Inflammatory macrophage (primary cell): ENCODE measurements at places on chromosomes 13 and 19.

DNA sequence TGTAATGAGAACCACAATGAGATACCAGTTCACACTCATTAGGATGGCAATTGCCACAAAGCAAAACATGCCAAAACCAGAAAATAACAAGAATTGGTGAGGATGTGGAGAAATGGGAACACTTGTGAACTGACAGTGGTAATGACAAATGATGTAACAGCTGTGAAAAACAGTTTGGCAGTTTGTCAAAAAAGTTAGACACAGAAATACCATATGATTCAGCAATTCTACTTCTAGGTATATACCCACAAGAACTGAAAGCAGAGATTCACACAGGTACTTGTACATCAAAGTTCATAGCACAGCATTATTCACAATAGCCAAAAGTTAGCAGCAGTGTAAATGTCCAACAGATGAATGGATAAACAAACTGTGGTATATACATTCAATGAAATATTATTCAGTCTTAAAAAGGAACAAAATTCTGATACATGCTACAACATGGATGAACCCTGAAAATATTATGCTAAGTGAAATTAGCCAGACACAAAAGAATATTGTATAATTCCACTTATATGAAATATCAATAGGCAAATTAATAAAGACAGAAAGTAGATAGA is 96.5 kb downstream of the UGGT2 start:
- no peak for DNase-seq

GRCh38 chr13:47508527-47509228 is 492.4 kb downstream of the SUCLA2 start:
- no peak for DNase-seq

- DNase-seq = no peak
Observed at GRCh38 chr13:31072041-31072440, 89.7 kb downstream of the HSPH1 start.

GRCh38 chr19:31500197-31500830 is 151.1 kb upstream of the TSHZ3 start:
- DNase-seq = no peak

DNA sequence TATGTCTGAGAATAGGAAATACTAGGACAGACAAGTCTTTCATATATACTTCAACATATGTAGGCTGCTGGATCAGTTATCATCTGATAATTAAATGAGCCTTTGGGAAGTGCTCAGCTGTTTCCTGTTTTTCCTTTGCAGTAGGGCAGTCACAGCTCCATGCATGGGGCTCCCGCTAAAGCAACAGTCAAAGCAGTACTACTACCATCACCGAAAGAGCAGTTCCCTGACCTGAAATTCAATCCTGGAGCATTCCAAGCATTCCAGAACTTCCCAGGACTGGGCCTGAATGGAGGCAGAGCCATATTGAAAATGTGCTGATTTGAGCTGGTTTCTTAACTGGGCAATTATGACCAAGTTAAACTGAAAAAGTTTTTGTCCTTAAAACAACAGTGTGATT is 20.5 kb downstream of the MICU2 start:
- DNase-seq = no peak

DNA sequence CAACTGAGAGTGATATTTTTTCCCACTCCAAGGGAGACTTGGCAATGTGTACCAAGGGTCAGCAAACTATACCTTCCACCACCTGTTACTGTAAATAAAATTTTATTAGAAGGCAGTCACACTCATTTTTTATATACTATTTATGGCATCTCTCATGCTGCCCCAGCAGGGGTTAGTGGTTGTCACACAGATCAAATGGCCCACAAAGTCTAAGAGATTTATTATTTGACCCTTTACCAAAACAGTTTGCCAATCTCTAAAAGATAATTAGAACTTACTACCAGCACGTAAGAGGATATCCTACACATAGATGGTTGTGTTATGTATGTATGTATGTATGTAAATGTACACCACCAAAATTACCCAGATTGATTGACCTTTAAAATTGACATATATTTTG is 185.1 kb downstream of the PRR20E start:
- DNase-seq = no peak

DNA sequence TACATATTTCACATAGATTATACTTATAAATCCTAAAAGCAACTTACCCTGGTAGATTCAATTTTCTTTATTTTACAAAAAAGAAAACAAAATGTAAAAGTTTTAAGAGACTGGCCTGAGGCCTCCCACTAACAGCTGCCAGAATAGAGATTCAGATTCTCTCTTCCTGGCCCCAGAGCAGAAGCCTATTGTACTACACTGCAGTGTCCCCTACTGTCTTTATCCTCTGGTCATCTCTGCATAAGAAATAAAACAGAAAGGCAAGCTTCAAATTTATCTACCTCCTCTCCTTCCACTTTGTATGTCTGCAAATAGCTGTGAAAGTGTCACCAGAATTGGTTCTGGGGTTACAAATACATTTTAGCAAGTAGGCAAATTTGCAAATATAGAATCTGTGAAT is 1004.1 kb upstream of the PCDH9 start:
- DNase-seq = no peak

DNA sequence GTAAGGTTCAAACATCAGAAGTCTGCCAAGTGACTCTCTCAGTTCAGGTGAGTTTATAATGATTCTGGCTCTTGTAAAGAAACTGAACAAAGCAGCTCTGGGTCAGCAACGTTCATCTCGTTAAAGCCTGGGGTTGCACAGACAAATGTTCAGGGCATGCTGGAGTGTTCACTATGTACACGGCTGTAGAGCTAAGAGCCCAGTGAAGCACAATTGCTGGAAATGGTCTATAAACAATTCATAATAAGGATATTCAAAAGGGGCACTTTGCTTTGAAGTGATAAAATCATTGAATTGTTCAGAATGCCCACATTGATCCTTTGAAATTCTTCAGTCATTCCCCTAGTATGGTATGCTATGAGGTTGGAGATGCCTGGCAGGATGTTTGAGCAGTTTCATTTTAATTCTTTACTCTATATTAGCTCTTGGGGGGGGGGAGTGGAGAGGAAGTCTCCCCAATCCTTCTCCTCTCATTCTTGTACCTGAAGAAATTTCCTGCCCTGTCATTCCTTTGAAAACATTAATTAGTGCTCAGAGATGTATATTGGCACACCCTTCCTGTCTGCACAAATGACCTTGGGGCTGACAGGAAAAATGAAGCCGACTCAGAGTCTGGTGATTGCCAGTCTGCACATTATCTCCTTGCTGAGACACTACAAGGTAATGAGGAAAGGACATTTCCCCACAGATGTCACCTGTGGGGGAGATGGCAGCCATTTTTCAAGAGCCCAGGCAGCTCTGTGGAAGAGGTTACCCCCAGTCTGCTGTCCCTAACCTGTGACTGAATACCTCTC is 145.5 kb downstream of the DLEU7 start:
- DNase-seq = no peak

GRCh38 chr13:49606747-49607648 is 21.3 kb upstream of the ARL11 start:
- DNase-seq = peak; percentile 89

DNA sequence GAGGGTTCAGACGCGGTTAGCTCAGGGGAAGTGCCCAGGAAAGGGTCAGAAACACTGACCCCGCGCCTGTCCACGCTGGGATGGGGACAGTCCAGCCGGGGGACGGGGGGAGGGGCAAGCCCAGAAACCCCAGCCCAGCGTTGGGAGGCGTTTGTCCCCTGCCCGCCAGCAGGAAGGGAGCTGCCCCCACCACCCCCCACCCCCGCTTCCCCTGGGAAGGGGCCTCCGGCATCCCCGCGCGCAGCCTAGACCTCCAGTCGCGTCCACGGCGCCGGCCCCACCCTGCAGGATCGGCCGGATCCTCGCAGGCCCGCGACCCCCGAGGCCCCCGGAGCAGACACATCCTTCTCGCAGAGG is 277 bp downstream of the GIPC1 start:
- DNase-seq = no peak

DNA sequence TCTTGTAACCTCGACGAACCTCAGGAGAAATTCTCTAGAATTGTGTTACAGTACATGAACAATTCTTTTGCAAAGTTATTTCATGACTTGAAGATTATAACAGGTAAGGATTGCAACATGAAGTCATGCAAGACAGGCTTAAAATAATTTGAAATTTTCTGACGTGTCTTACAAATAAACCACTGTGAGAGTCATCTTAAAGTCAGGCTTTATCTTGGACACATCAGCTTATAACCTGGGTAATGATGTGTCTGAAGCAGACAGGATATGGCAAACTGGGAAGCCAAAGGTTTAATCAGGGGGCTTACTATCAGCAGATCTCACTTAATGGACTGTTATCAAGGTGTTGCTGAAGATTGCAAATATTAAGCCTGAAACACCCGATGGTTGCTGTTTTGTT is 407.8 kb downstream of the KLF5 start:
- DNase-seq = no peak

- peak; percentile 90 for DNase-seq
Observed at GRCh38 chr19:53553865-53554791, 16.2 kb downstream of the ZNF331 start.

- no peak for DNase-seq
Observed at GRCh38 chr13:55554741-55555140, 1586.0 kb upstream of the PRR20A start.

GRCh38 chr13:51585696-51586095 is 1.4 kb downstream of the WDFY2 start:
- peak; percentile 35 for DNase-seq

- DNase-seq = peak; percentile 97
Observed at GRCh38 chr13:99281811-99282263, 23.7 kb upstream of the GPR18 start.

DNA sequence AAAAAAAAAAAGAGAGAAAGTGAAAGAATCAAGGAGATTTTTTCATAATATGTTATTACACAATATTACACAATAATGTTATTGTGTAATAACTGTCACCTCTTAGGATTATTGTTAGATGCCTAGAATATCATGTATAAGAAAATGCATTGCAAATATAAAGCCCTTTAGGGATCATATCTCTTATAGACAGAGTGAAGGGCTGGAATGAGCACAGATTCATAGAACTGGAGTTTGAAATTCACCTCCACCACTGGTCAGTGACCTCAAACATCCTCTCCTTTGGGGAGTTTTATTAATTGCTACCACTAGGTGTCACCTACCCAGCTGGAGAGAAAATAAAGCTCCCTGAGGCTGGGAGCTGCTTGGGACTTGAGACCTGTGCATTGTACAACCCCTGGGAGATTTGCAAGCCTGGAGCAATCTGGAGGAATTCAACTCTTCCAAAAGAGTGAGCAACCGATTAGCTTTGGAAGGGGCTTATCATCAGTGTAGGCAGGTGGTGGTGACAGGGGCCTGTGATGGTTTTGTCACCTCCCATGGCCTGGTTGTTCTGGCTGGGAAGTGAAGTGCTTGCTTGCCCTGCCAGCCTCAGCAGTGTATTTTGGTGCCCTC is 30.3 kb upstream of the FRY start:
- DNase-seq = peak; percentile 78

GRCh38 chr19:7489609-7490044 is 792 bp upstream of the PEX11G start:
- no peak for DNase-seq

DNA sequence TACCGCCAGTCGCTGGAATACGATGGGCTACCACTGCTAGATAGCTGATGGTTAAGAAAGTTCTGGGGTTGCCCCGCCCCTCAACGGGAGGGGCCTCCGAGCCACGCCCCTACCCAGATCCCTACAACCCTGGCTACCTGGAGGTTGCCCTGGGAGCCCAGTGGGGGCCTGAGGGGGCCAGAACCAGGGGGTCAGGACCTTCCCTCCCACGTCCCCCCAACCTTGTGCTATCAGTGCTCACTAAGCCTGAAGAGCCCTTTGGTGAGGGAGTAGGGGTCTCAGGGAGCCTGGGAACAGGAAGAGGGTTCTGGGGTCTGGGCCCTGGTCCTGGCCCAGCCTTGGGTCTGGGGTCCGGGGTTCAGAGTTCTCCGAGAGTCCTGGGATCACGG is 8.9 kb downstream of the OCEL1 start:
- DNase-seq = peak; percentile 29

- DNase-seq = peak; percentile 46
Observed at GRCh38 chr19:1245494-1246264, 2.7 kb upstream of the MIDN start.

GRCh38 chr13:105846923-105847322 is 688.5 kb downstream of the EFNB2 start:
- no peak for DNase-seq

GRCh38 chr19:6061376-6062130 is 48.7 kb downstream of the RFX2 start:
- DNase-seq = no peak

GRCh38 chr19:38032151-38032550 is 125.1 kb downstream of the SIPA1L3 start:
- DNase-seq = no peak

DNA sequence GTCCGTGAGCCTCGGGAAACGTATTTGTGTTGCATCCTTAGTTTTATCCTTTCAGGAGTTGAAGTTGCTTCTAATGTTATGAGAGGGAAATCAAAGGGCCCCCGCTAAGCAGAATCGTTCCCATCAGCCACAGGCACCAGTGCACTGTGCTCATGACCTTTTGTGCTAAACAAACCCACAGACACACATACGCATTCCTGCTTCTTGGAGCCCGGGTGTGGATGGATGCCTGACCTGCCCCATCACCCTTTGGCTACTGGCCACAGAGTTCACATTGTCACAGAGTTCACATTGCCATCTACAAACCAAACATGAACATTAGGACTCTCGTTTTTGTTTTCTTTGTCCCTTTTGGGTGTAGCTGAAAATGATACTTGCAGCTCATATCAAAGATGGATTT is 47.2 kb downstream of the CHST8 start:
- DNase-seq = no peak

DNA sequence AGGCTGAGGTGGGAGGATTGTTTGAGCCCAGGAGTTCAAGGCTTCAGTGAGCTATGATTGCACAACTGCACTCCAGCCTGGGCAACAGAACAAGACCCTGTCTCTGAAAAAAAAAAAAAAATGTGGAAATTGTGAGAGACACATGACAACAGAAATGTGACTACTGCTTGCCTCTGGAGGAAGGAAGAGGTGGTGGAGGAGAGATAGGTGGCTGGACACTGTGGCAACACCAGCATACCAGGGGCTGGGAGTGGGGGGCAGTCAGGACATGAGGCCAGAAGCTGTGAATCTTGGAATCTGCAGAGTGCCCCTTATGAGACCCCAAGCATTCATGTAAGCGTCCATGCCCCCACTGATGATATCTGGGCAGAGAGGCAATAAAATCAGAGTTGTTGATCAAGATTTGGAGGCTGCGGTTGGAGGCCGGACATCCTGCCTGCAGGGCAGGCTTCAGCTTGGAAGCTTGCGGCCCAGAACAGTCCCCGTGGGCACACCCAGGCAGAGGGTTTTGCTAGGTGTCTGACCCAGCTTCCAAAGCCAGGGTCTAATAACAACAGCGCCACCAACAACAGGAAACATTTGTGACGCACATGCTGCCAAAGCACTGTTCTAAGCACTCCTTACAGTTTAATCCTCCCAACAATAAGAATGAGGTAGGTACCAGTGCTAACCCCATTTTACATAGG is 16.9 kb downstream of the FAM187B start:
- DNase-seq = peak; percentile 57

GRCh38 chr13:71867131-71867814 is at the start of gene DACH1:
TSS of gene DACH1 (minus strand) at chr13:71867204.
- peak; percentile 37 for DNase-seq
